Erythroblast (primary cell): ENCODE measurements at places on chromosomes 2 and 18.
A peak's percentile ranks its signal among the peaks of the same experiment; 100 is the strongest.

DNA sequence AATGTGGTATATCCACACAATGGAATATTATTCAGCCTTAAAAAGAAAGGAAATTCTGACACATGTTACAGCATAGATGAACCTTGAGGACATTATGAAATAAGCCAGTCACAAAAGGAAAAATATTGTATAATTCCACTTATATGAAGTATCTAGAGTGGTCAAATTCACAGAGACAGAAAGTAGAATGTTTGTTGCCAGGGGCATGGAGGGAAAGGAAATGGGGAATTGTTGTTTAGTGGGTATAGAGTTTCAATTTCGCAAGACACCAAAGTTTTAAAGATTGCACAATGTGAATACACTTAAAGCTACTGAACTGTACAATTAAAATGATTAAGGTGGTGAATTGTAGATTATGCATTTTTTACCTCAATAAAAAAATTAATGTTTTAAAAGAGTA is 92.9 kb downstream of the TXNL1 start:
- no peak for DNase-seq

DNA sequence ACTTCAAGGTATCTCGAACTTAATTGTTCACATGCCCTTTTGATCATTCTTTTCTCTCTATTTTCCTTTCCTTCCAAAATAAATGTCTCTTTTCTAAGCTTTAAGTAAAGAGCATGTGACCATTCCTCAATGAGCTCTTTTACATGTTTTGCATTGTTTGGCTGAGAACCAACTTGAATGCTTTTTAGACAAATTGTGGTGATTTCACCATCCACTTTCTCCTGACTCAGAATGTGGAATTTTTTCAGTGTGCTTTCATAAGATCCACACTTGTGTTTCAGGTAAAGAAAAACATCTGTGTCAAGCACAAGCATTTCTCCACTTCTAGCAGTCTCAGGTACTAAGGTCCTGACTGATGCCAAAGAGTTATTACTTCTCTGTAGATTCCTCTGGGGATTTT is 10.7 kb downstream of the RBM43 start:
- DNase-seq, result no peak

GRCh38 chr18:62982600-62983251 is 267.4 kb downstream of the PHLPP1 start:
- peak; percentile 57 for DNase-seq

GRCh38 chr2:121897335-121897970 is 142.0 kb downstream of the TSN start:
- peak; percentile 53 for DNase-seq

GRCh38 chr2:230949966-230950873 is 25.2 kb upstream of the GPR55 start:
- no peak for DNase-seq

DNA sequence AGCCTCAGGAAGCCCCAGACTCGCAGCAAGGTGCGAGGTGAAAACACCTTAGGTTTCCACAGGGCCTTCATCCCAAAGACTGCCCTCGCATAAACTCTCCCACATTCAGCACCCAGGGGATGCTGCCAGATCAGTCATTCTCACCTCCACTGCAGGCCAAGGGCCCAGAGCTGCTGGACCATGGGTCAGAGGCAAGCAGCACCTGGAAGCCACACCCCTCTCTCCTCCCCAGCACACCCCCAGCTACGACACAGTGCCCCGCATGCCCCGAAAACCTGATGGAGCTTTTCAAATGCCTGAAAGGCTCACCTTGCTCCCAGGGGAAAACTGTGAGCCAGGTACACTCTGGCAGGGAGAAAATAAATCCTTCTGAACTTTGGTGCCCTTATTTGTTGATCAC is 31.9 kb upstream of the LDLRAD4 start:
- DNase-seq, result no peak

- no peak for DNase-seq
These were observed 69.5 kb upstream of the ZSWIM2 start for GRCh38 chr2:186918495-186918894.

DNA sequence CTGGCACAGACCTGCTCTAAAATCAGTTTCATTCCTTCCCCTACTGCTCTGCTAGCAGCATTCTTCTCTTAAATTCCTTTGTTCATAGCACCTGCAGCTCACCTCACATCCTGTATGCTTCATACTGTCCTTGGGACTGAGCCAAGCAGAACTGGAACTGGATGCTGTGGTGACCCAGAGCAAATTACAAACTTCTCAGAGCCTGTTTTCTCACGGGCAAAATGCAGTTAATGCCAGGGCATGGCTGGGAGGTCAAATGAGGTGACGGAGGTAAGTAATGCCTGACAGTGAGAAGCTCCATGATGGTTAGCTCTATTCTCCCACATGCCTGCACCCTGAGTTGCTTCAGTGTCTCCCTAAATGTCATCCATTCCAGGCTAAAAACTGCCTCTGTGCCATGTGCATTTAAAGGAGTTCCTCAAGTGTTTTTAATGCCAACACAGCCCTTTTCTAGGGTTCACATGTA is 29.7 kb downstream of the C2orf42 start:
- no peak for DNase-seq

DNA sequence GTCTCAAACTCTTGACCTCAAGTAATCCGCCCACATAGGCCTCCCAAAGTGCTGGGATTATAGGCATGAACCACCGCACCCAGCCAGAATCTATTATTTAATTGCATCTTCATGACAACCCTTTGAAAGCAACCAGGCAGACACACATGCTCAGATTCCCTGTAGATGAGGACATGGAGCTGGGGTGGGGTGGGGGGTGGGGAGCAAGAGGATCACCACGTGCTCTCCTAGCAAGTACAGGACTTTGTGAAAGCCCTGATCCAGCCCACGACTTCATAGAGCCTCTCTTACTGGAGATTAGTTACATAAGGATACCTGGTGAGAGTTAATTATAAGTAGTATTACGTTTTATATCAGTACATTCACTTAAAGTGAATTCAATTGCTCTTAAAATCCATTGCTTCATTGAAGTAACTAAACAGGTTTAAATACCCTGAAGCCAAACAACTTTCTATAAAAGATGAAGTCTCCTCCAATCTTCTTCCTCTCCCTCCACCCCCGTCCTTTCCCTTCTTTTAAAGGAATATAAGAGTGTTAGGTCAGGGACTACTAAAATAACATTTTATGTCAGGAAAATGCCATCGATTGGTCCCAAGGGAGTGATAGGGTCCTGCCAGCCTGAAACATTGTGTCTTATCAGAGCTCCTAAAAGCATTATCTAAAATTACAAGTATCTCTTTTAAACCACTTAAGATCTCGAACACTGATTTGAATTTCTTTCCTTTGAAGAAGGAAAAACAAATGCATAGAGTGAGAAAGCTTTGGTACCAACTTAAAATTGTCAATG is 123.9 kb downstream of the EPHA4 start:
- no peak for DNase-seq

DNA sequence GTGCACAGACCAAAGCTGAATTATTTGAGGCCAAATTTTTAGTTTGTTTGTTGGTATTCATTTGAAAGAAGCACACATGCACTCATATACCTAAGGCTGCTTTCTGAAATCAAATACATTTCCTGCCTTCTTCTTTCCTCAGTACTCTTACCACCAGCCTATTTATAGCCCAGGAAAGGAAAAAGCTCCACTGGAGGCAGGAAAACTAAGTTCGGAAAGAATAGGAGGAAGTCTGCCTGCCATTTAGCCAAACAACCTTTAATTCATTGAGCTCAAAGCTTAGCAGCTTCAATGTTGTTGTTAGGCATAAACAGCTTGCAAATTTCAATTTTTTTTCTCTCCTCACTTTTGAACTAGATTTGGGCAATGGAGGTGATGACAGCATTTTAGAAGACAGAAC is 40.4 kb upstream of the RASGRP3 start:
- DNase-seq, result no peak

DNA sequence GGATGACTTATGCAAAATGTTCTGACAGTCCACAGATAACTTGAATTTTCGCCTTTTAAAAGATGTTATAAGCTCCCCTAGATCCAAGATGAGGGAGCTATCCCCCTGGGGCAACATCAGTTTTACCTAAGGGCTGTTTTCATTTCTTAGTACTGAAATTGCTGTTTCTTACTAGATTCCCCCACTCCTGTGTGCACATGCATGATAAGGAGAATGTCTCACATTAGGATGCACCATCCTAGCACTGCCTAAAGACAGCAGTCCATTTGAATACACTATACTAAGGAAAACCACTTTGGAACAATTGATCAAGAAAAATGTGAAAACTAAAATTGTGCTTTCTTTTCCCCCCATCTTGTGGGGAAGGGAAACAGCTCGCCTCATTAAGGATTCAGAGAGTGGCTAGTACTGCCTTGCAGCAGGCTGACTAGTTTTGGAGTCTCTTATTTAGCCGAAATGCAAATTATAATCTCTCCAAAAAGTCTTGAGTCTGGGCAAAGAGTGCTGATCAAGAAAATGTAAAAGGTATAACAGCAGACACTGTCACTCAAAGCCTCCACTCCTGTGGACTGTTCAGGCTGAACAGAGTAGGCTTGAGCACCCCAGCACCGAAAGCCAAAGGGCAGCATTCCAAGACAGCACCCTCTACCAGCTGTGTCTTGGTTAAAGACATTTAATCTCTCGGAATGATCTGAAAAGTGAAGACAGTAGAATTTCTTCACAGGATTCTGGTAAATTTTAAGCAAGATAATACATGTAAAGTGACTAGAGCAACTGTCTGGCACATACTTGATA is 65.0 kb downstream of the ZNF385B start:
- peak; percentile 60 for DNase-seq

GRCh38 chr18:76391038-76391437 is 104.0 kb downstream of the ZNF516 start:
- DNase-seq, result no peak

GRCh38 chr2:162082036-162082435 is 8.0 kb upstream of the DPP4 start:
- no peak for DNase-seq

DNA sequence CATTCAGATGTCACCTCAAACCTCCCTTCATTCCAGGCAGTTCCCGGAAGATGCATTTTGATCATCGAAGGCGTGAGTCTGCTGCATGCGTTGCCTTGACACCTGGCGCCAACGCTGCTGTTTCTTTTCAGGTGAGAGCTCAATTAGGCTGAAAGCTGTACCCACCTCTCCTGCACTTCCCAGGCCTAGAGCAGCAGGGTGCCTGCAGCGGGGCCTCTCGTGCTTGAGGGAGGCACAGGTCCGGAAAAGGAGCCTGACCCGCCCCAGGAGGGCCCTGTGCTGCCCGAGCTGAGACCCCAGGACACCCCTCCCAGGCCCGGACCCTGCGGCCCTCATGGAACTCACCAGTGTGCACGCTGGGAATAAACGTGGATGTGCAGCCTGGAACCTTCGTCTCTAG is 31.4 kb upstream of the KCNG2 start:
- no peak for DNase-seq

- no peak for DNase-seq
These were observed 594.4 kb downstream of the DPP10 start for GRCh38 chr2:115036818-115037217.

GRCh38 chr18:75531212-75531850 is 103.8 kb upstream of the SMIM21 start:
- no peak for DNase-seq

DNA sequence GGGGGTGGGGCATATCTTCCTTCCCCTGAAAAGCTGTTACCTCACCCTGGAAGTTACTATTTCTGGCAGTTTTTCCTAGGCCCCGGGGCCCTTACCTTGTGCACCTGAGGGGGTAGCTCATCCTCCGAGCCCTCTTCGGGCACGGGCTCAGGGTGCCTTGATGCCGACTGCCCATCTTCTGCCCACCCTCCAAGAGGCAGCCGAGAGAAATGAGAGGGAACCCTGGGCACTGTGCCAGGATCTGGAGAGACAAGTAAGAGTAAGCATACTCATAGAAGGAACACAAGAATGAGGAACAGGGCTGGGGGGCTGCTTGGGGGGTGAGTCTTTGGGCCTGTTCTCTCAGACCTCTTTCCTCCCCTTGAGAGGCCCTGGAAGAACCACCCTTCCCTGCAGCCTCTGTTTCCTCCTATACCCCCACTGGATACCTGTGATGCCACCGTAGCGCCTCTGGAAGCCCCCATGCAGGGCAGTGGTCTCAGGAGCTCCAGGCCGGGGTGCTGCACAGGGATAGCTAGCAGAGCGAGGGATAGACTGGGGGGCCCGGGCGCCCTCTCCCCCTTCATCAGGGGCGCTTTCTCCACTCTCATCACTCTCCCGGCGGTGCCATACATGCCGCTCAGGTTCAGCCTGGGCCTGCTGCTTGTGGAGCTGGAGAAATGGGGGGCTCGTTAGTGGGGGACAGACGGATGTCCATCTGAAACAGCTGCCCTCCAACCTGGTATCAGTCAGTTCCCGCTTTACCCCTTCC is 2.1 kb upstream of the ABCB6 start:
- no peak for DNase-seq

- peak; percentile 3 for DNase-seq
These were observed 21.8 kb upstream of the TANK start for GRCh38 chr2:161138429-161138828.

DNA sequence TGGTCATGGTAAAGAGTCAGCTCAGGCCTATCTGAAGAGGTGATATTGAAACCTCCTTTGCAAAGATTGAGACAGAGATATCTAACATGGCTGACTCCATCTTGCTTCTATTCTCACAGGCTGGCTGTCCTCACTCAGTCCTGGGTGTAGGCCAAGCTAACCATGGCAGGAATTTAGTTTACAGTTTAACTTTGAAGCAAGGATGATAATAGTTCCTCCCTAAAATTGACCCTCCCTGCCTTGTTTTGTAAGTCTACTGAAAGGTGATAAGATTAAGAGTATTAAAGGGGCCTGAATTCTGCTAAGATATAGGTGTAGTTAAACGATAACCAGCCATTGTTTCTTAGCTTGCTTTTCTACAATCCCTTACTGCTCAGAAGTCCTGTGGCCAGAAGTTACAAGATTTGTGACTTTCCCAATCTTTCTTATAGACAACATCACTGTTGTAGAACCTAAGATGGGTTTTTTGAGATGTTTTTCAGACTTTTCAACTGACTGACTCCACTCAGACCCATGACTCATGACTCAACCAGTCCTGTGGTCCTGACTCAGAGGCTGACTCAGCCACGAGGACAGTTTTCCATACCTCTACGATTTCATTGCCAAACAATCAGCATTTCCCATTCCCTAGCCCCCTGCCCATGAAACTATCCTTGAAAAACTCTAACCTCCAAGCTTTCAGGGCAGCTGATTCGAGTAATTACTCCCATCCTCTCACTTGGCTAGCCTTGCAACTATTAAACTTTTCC is 195.7 kb upstream of the SESTD1 start:
- DNase-seq, result peak; percentile 14

DNA sequence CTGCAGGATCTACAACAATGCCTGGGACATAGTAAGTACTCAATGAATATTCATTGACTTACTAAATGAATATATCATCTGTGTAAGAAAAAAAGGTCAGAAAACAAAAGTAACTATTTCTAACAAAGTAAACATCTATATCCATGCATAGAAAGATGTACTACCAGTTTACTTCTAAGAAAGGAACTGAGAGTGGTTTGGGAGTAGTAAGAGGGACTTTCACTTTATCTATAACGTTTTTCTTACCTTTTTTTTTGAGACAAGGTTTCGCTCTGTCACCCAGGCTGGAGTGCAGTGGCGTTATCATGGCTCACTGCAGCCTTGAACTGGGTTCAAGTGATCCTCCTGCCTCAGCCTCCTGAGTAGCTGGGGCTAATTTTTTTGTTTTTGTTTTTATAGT is 25.7 kb downstream of the DHX57 start:
- no peak for DNase-seq

GRCh38 chr2:239196474-239197021 is 204.3 kb downstream of the HDAC4 start:
- no peak for DNase-seq

GRCh38 chr2:137039482-137040152 is 274.3 kb downstream of the THSD7B start:
- DNase-seq, result no peak

GRCh38 chr2:30763151-30763660 is 44.0 kb downstream of the CAPN13 start:
- DNase-seq, result no peak

- no peak for DNase-seq
These were observed 243.6 kb downstream of the NEDD4L start for GRCh38 chr18:58287353-58288274.
